CD4-positive, alpha-beta T cell treated with Interferon alpha-2 for 1 hour (primary cell): ENCODE measurements at places on chromosomes 1 and 21.

DNA sequence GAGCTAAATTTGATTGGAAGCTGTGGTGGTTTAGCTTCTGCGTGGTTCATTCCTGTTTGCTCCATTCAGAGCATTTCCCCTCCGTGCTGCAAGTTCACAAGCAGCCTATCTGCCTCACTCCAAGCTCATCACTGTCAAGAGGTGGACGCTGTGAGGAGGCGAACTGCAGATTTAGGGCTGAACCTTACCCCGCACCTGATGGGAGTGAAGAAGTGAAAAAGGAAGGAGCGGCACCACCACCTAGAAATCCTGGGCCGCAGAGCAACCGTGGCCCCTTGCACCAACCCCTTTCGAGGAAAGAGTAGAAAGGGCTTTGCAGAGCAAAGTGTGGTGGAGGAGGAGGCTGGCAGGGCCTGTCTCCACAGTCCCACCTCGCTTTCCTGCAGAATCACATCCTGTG, 117.4 kb downstream of the IER5 start:
- DNase-seq: no peak

DNA sequence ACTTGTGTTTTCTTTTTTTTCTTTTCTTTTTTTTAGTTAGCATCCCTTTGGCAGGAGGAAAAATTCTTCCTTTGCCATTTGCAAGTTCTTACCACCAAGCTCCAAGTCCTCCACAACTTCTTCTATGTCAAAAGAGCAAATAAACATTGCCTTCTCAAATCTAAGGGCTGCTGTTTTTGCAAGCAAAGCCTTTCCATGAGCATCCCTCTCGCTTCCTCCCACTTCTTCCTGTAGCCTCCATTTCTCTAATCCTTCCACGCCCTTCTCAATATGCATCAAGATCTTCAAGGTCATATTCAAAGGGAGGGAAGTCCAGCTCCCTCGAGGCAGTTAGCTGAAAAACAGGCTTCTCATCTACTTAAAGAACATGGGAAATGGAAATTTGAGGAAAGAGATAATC, 147.1 kb downstream of the ADSS2 start:
- no peak for DNase-seq

DNA sequence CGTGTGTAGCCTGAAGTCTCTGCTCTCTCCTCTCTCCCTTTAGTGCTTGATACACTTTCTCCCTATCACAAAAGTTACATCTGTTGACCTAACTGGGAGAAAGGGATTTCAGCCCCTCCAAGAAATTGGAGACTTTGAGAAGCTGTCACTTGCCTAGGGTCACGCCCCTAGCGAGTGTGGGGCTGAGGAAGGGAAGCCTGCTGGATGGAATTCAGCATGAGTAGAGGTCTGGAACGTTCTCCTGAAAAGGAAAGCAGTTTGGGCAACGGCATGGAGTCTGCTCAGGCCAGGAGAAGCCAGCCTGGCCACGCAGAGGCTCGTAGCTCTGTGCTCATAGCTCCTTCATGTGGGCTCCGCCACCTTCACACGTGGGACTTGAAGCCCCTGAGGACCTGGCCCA, 22.4 kb downstream of the COL16A1 start:
- DNase-seq: no peak

GRCh38 chr1:205286335-205286950, 35.1 kb downstream of the NUAK2 start:
- DNase-seq: peak; percentile 69

- no peak for DNase-seq
These were observed 103.5 kb downstream of the SIK1 start for GRCh38 chr21:43323244-43324005.

DNA sequence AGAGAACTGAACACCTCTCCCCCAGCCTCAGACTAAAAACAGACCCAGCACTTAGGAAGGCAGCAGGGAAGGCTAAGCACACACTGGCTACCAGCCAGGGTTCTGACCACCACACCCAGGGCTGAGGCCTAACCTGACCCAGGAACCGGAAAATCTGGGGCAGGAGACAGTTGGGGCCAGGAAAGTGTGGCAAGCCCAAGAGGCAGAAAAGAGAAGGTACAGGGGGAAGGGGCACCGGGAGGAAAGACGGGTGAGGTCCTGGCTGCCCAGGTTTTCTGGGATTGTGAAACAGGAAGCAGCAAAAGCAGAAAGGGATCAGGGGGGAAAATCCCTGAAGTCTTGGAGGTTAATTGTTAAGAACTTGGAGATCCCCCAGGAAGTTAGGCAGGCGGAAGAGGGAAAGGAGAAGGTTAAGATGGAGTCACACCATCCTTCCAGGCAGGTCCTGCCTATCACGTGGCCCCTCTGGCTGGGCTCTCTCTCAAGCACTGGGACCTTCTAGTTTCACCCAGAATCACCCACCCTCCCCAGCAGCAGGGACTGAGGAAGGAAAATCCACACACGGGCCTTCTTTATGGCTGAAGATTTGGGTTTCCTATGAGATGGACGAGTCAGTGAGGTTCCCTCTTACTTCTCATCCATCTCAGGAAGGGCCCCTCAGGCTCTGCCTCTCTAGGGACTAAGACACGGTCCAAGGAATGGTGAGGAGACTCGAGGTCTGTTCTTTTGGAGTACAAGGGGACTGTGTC, 2.6 kb downstream of the HDGF start:
- peak; percentile 31 for DNase-seq

GRCh38 chr1:4263699-4264098, 363.6 kb upstream of the C1orf174 start:
- no peak for DNase-seq

GRCh38 chr21:33700491-33700890, 58.2 kb downstream of the ITSN1 start:
- no peak for DNase-seq

DNA sequence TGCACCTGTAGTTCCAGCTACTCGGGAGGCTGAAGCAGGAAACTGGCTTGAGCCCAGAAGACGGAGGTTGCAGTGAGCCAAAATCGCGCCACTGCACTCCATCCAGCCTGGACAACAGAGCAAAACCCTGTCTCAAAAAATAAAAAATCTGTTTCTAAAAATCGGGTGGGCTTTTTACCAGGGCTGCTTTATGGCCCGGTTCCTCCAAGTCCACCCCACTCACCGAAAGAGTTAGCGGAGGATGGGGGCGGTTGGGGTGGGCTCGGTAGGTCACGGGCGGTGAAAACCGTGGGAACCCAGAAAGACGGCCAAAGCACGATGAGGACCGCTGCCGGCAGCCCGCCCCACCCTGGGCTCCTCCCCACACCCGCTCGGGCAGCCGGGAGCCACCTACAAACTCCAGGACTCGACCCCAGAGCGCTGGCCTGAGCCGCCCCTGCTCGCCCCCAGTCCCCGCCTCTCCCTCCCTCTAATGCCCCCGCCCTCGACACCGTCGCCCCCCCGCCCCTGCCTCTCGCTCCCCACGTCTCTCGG, 846 bp upstream of the PER3 start:
- no peak for DNase-seq

DNA sequence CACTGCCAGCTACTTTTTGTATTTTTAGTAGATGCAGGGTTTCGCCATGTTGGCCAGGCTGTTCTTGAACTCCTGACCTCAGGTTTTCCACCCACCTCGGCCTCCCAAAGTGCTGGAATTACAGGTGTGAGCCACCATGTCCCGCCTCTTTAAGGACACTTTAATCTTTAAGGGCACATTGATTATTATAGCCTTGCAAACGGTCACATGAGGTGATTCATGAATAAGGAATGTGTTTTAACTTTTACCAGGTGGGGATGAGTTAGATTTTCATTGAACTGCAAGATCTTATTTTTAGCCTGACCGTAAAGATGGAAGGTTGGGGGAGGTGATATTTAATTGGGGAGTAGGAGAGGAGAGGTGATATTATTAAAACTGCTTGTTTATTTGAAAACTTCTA, 61.9 kb downstream of the TBCE start:
- no peak for DNase-seq

DNA sequence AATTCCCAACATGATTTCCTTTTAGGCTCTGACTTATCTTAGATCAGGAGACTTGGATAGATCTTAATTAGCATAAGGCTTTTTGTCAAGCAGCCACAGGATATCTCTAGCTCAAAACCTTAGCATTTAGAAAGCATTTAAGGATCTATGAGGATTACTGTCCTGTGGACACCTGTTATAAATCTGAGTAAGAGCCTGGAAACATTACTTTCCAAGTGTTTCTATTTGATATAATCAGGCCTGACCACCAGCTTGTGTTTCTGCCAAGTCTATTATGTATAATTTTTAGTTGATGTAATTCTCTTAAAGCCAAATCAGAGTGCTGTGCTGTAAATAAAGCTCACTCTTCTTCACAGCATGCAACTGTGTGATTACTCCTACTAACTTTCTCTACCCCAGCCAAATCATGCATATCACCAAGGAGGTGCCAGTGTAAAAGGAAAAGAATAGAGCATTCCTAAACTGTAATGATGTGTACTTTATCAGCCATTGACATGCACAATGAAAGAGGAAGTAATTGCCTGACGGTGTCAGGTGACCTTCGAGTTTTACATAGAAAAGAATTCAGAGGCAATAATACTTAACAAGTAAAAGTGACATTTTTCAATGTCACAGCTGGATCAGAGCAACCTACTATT, 309.9 kb upstream of the PRMT6 start:
- DNase-seq: no peak

DNA sequence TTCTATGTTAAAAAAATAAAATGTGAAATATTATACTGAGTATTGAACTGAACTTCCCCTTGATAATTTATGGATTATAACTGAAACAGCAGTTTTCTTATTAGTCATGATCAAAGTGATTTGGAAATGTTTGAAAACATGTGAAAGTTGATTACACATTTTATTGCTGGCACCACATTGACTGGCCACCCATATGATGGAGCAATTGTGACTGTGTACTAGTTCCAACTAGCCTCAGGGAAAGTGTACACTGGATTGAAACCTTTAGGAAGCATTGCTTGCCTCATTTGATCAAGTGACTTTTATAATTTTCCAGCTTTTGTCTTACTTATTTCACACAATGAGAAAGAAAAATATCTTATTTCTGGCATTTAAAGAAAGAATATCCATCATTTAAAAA, 128.0 kb upstream of the ADGRL2 start:
- no peak for DNase-seq

DNA sequence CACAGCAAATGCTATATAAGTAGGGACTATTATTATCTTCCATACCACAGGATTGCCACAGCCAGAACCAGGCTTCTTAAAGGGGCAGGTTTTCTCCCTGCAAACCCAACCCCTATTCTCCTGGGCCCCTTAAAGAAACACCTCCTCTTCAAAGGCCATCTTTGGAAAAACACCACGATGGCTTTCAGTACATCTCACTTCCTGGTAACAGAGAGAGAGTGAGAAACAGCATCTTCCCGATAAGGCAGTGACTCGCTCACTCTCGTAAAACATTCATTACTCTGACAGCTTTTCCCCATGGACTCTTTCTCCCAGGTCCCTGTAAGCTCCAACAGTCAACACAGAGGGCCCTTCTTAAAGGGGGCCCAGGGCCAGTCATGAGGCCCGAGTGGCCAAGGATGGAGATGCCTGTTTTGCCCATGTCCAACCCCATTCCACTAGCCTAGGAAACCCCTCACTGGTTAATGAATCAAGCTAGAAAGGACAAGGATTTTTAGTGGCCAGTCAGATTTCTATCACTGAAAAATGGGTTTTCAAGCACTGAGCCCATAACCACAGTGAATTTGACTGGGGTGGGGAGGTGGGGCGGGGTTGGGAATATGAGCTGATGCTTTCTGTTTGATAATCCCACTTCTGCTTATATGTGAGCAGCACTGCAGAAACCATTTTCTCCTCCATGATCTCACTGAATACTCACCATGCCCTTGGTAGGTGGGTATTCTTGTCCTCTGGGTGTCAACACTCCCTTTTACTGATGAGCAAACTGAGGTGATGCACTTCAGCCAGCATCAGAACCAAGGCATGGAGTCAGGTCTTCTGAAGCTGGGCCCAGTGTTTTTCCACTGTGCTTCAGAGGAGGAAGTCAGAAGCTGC, 3.6 kb upstream of the NAV1 start:
- DNase-seq: no peak

GRCh38 chr1:39733161-39733560, 5.5 kb upstream of the PPIE start:
- DNase-seq: no peak

- DNase-seq: no peak
These were observed 45.8 kb downstream of the TENT5C start for GRCh38 chr1:117651616-117652015.

GRCh38 chr1:246709835-246710234, 14.4 kb upstream of the SCCPDH start:
- no peak for DNase-seq

DNA sequence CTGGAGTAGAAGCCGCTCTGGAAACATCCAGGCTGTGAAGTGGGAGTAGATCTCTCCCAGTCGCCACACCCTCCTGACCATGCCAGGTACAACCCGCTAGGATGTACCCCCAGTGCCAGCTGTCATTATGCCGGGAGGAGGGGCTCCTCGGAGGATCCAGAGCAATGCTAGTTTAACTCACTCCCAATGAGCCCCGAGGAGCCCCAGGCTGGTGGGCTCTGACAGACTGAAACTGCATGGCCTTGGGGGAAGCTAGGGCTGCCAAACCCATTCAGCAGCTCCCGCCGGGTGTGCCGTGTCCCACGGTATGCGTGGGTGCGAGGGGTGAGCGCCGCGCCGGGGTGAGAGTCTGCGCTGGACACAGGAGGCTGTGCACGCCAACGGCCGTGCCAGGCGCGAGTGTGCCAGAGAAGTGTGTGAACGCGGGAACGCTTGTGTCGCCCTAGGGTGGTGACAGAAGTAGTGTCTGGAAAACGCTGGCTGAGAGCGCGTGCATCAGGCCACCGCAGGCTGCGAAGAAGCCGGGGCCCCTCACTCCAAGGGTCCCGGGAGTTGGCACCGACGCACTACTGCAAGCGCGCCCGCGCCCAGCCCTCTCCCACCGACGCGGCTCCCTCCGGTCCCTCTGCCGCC, 177.1 kb upstream of the EDN2 start:
- DNase-seq: no peak
